Neuronal stem cell (in vitro differentiated cells): ENCODE measurements at places on chromosomes 7 and 10.

GRCh38 chr7:116534790-116535189 is 10.0 kb downstream of the CAV1 start:
- DNase-seq: no peak

DNA sequence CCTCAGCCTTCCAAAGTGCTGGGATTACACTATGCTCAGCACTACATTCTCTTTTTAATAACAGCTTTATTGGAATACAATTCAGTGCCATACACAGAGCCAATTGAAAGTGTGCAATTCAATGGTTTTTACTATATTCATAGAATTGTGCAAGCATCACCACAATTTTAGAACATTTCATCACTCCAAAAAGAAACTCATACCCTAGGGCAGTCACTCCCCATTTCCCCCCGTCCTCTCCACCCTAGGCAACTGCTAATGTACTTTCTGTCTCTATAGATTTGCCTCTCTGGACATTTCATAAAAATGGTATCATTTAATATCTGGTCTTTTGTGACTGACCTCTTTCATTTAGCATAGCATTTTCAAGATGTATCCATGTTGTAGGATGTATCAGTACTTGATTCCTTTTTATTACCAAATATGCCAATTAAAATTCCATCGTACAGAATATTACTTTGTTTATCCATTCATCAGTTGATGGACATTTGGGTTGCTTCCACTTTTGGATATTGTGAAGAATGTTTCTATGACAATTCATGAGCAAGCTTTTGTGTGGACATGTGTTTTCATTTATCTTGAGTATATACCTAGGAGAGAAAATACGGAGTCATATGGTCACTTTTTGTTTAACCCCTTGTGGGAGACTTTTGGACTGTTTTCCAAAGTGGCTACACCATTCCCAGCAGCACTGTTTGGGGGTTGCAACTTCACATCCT is 6.3 kb upstream of the XPNPEP1 start:
- no peak for DNase-seq

DNA sequence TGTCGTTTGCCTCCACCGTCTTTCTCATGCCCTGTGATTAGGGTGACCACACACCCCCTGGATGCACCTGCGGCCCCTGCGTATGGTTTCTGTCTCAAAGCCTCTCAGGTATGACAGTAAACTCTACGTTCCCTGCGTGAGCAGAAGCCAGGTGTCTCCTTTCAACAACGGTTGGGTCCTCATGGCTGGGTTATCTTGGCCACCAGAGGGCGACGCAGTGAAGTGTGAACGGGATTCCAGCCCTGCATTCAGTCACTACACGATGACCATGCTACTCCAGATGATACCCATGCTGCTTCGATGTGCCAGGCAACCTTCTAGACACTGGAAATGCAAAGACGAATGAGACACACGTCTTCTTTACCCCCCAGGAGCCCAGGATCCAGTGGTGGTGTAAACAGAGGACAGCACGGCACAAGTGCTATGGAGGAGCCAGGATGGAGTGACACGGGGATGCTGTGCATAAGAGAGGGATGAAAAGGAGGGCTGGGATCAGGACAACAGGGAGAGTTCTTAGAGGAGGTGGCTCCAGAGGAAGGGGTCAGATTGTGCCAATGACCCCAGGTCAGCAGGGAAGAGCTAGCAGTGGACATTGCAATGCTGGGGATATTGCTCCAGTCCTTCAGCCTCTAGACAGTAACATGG is 228.1 kb upstream of the PFKP start:
- peak; percentile 17 for DNase-seq

GRCh38 chr10:24947304-24948097 is 4.9 kb downstream of the PRTFDC1 start:
- DNase-seq: no peak

DNA sequence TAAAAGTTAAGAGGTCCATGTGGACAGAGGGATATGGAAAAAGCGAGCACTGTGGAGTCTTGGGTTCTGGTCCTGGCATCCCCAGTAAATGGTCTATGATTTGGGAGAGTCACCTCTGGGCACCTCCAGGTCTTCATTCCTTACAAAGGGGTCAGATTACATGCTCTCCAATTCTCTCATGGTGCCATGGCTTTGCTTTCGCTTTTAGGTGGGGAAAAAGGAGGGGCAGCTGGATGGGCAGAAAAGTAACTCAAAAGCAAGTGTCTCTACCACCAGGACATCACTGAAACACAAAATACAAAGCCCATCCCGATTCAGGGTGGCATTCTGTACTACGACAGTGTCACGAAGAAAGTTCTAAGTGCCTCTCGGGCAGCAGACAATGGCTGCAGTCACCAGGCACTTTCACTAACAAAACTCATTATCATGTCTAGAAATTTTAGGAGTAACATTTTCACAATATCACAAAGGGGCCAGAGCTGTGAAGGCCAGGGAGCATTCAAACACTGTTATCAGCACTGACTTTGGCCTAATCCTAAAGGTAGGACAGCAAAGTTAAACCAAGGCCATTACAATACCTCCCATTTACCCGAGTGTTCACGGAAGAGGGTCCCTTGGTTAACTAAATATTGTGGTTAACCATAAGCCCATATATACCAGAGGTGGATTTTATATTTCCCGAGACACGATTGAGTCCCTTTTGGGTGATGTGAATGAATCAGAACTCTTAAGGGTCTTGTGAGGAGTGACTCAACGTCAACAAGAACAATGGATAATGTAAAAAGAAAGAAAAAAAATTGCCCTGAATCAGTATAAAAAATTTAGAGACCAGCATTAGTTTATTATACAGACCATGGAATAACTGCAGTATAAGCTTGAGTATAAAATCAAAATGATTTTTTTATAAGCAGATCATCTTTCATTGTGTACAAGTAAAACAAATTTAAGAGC is 2.5 kb downstream of the PSAP start:
- DNase-seq: no peak

DNA sequence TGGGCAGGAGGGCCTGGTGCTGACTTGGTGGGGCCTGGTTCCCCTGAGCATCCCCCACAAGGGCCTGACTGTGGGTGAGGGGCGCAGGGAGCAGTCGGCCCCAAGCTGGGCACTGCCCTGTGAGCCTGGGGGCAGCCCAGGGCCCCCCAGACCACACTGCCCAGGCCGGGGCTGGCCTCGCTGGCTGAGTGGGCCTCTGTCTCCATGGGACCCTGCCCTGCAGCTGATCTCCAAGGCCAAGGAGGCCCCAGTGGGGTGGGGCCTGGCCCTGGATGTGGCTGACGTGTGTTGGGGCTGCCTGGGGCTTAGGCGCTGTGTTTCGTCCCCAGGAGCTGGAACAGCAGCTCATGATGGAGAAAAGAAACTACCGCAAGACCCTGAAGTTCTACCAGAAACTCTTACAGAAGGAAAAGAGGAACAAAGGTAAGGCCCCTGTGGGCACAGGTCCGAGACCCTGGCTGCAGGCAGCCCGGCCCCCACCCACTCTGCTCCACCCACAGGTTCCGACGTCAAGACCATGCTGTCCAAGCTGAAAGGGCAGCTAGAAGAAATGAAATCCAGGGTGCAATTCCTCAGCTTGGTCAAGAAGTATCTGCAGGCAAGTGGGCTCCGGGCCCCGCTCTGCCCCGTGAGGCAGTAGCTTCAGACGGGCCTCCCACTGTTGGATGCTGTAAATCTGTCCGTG is 23.5 kb upstream of the UTF1 start:
- DNase-seq: no peak
